ENCODE measurements at places on chromosomes 7 and 10.

- DNase-seq: no peak
These were observed 187.4 kb downstream of the RNLS start for GRCh38 chr10:88395677-88396076.

DNA sequence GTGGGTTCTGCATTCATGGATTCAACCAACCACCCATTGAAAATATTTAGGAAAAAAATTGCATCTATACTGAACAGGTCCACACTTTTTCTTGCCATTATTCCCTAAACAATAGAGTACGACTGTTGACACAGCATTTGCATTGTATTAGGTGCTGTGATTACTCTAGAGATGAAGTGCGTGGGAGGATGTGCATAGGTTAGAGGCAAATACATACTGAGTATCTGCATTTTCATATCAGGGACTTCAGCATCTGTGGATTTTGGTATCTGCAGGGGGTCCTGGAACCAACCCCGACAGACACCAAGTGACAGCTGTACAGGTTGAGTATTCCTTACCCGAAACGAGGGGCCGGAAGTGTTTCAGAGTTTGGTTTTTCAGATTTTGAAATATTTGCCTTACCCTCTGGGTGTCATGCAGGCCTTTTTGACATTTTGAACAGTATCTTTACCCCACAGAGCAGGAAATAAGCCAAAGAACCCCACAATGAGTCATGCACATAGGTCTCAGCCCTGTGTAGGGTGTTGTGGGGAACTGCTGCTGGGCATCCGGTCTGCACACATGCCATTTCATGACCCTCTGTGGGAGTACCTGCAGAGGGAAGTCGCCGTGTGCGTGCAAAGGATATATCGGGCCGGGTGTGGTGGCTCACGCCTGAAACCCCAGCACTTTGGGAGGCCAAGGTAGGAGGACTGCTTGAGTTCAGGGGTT is 14.5 kb downstream of the NUDT5 start:
- DNase-seq: no peak

DNA sequence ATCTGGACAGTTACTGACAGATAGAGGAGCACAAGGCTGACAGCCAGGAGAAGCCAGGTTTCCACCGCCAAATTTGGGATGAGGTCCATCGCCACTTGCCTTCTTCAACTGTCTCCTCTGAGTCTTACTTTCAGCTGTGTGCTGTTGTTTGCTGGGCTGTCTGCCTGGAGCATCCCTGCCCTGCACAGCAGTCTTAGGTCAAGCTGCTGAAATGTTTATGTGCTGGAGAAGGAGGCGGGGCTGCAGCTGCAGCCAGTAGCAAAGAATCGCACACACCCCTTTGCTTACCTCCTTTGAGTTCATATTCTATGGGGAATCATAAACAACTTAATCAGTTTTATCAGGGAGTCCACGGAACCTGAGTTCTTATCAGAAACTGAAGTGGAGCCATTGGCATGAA is 20.1 kb upstream of the CYP3A5 start:
- no peak for DNase-seq

DNA sequence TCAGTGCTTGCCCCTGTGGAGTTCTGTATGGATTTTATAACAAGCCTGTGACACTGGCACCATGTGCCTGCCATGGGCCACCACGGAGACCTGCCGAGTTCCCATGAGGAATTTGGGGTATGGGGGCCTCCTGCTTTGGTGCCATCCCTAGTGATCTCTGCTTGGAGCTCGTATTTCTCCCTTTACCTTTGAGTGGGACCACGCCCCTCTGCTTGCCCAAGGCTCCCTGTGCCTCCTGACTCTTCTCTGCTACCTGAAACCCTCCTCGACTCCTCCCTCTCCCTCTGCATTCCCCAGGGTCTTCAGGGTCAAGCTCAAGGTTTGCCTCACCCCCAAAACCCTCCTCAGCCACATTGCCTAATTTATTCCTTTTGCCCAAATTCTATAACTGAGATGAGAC is 225.0 kb downstream of the BUB3 start:
- DNase-seq: no peak

DNA sequence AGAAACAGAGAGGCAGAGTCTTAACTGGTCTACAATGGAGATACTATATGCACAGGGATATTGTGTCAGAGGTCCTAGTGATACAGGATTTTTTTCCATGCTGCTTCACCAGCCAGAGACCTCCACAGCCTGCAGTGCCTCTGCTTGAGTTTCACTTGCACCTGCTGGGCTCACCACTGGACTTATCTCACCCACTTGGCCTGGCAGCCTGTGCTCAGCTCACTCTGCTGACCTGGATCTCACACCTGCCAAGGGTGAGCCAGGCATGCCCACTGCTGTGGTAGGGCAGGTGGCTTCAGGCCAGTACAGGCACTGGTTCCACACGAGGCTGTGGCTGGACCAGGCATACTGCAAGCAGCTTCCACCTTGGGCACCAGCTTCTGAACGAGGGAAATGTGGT is 36.6 kb downstream of the PNLIPRP3 start:
- DNase-seq: no peak

GRCh38 chr7:2521952-2522591 is 2.5 kb downstream of the LFNG start:
- DNase-seq: no peak

All from NCI-H1436 (cell line).